ENCODE measurements at places on chromosomes 12 and 14. TPM values are rescaled to one million over a fixed set of nuclear protein-coding genes. Genes with fewer than 3 reads are reported as not detected.

The NDUFA12 gene
- 66.6 TPM for total RNA-seq

The TSPAN19 gene
- not detected for total RNA-seq

The RAD52 gene
- total RNA-seq: 10.1 TPM

The CLEC4E gene
- not detected for total RNA-seq

The NOPCHAP1 gene
- 4.4 TPM for total RNA-seq

The A2ML1 gene
- total RNA-seq: under 0.01 TPM

The ACOT4 gene
- 1.8 TPM for total RNA-seq

GRCh38 chr12:51262758-51263177 is 7.4 kb downstream of the SMAGP start:
- no peaks in the 10 kb centered on the region for H3K36me3 ChIP-seq
- peak; percentile 87 for DNase-seq
- H3K27ac ChIP-seq: peak overlapping the region; percentile 11
- no peak overlapping the region for H3K4me3 ChIP-seq

DNA sequence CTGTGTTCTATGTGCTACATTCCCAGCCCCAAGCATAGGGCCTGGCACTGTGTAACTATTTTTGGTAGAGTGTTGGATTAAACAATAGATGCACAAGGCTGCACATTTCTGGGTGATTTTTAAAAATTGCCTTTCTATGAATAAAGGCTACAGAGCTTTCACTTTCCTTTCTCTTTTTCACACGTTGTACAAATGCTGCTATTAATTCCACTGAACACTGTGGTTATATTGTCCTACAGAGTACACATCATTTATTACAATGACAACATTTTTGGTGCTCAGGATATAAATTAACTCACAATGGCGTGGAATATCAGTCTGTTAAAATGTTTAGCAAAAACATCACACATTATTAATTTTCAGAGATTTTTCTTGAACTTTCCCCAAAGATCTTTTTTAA is 3.6 kb upstream of the EML1 start:
- no peak for DNase-seq
- no peaks in the 10 kb centered on the region for H3K36me3 ChIP-seq
- H3K27me3 ChIP-seq: no peaks in the 10 kb centered on the region
- H3K27ac ChIP-seq: no peak overlapping the region
- H3K4me3 ChIP-seq: no peak overlapping the region

GRCh38 chr14:76146976-76147375 is 4.7 kb upstream of the GPATCH2L start:
- peaks cover 3% of the 10 kb centered on the region for H3K4me1 ChIP-seq
- no peaks in the 10 kb centered on the region for H3K36me3 ChIP-seq
- H3K27me3 ChIP-seq: peaks cover 14% of the 10 kb centered on the region
- H3K27ac ChIP-seq: no peak overlapping the region
- no peak overlapping the region for H3K4me3 ChIP-seq

DNA sequence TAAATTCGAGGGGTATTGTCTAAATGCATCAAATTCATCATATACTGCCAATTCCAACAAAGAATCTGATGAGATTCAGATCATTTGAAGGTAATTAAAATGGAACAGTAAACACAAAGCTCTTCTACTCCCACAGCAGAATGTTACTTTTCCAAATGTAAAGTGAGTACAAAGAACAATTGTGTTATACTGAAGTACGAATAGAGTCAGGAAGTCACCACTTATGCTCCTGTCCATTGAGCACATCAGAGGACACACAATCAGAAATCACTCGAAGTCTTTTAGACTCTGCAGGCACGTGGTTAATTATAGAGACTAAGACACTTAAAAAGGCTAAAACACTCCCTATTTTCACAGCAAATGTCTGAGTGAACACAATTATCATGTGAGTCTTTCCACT is 388.5 kb upstream of the MIS18BP1 start:
- no peak overlapping the region for H3K4me3 ChIP-seq
- no peak for DNase-seq
- H3K27ac ChIP-seq: no peak overlapping the region
- no peaks in the 10 kb centered on the region for H3K4me1 ChIP-seq
- H3K36me3 ChIP-seq: no peaks in the 10 kb centered on the region
- H3K27me3 ChIP-seq: no peaks in the 10 kb centered on the region

DNA sequence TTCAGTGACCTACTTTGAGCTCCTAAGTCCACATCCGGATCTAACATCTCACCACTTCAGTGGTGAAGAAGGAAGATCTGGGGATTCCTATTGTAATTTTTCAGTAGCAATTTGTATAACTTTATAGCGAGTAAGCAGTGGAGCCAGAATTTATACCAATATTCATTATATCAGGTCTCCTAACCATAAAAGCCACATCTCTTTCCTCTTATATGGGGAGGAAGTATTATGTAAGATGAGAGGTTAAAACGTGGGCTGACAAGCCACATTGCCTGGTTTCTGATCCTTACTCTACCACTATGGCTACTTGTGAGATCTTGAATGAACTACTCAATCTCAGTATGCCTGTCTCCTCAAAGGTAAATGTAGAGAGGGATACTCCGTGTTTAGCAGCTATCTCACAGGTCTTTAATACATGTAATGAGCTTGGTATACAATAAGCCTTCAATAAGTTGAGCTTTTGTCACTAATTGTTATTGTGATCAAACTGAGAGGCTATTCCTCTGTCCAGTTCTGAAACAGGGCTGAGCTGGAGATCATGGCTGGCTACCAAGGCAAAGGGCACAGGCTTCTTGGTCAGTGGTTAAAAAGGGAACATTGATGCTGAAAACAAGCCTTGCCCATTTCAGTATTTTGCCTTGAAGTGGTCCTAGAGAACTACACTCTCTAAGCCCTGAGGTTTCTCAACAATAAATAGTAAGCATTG is 3.3 kb upstream of the TMEM117 start:
- no peak overlapping the region for H3K27ac ChIP-seq
- no peaks in the 10 kb centered on the region for H3K27me3 ChIP-seq
- DNase-seq: peak; percentile 73
- no peak overlapping the region for H3K4me3 ChIP-seq

GRCh38 chr12:55188974-55189556 is 31.8 kb upstream of the OR10A7 start:
- H3K4me3 ChIP-seq: no peak overlapping the region
- no peaks in the 10 kb centered on the region for H3K36me3 ChIP-seq
- DNase-seq: peak; percentile 50
- no peak overlapping the region for H3K27ac ChIP-seq
- no peaks in the 10 kb centered on the region for H3K4me1 ChIP-seq

GRCh38 chr14:90760591-90761316 is 55.5 kb downstream of the TTC7B start:
- H3K4me3 ChIP-seq: no peak overlapping the region
- H3K27me3 ChIP-seq: no peaks in the 10 kb centered on the region
- no peak overlapping the region for H3K27ac ChIP-seq

GRCh38 chr12:123238961-123239360 is 5.7 kb downstream of the MTRFR start:
- DNase-seq: no peak
- H3K4me3 ChIP-seq: no peak overlapping the region
- H3K27me3 ChIP-seq: no peaks in the 10 kb centered on the region
- no peak overlapping the region for H3K27ac ChIP-seq

DNA sequence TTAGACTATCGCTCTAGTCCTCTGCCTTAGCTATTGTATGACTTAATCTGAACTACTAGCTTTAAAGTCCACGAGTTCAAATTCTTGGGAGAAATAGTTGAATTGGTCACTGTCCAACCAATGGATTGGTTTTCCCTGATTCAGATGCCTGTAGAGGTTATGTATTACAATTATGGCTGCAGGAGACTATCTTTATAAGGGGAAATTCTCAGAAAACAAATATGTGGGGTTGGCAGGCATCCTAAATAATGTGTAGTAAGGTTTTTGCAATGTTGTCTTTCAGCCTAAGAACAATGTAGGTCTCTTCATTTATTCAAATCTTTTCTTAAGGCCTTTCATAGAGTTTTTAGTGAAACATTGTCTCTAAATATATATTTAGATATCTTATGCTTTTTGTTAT is 26.9 kb downstream of the MYRFL start:
- no peaks in the 10 kb centered on the region for H3K36me3 ChIP-seq
- H3K4me1 ChIP-seq: no peaks in the 10 kb centered on the region
- no peak overlapping the region for H3K4me3 ChIP-seq
- H3K27ac ChIP-seq: no peak overlapping the region
- no peaks in the 10 kb centered on the region for H3K27me3 ChIP-seq
- DNase-seq: peak; percentile 66

DNA sequence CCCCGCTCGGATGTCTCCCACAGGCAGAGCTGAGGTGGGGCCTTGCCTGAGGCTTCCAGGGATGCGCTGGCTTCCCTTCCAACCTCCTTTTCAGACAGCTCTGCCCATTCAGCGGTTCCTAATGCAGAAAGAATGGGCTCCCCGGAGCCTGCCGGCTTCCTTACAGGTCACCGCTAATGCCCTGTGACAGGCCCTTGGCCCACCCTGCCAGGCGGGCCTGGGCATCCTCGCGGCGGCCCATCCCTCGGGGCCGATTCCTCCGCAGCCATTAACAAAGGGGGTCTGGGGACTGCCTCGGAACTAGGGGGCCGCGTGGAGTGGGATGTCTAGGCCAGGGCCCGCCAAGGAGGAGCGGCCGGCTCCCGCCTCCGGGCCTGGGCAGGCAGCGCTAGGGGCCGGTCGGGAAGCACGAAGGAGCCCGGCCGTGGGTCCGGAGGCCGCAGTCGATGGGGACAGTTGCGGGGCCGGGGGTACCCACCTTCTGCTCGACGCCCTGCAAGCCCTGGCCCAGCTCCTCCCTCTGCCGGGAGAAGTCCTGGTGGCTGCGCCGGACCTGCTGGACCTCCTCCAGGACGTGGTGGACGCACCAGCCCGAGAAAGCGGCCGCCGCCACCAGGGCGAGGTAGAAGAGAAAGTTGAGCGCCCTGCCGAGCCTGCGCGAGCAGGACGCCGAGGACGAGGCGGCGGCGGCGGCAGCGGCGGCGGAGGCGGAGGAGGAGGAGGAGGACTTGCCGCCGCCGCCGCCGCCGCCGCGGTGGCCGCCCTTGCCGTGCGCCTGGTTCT is 738 bp downstream of the CKAP4 start:
- H3K27ac ChIP-seq: peak overlapping the region; percentile 85
- no peaks in the 10 kb centered on the region for H3K27me3 ChIP-seq
- H3K36me3 ChIP-seq: peaks cover 28% of the 10 kb centered on the region
- H3K4me1 ChIP-seq: peaks cover 36% of the 10 kb centered on the region
- peak overlapping the region; percentile 91 for H3K4me3 ChIP-seq
- peak; percentile 94 for DNase-seq

GRCh38 chr12:117213295-117213808 is 23.1 kb upstream of the FBXO21 start:
- no peaks in the 10 kb centered on the region for H3K4me1 ChIP-seq
- H3K27me3 ChIP-seq: no peaks in the 10 kb centered on the region
- no peaks in the 10 kb centered on the region for H3K36me3 ChIP-seq
- no peak for DNase-seq
- H3K27ac ChIP-seq: no peak overlapping the region

DNA sequence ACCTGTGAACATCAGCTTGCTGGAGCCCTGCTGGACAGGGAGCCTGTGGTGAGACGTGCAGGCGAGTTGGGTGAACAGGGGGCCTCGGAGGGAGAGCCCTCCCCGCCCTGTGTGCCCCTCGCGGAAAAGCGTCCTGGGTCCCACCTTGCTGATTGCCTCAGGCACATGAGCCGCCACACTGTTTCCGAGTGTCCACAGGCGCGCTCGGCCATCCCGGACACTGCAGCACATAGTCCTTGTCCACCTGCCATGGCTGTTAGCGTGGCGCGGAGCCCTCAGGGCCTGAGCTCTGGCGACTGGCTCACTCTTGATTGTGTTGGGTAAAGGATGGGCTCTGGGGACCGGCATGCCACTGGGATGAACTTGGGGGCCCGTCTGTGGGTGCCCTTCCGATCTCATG is 40.0 kb downstream of the PACS2 start:
- H3K27ac ChIP-seq: no peak overlapping the region
- peaks cover 2% of the 10 kb centered on the region for H3K4me1 ChIP-seq
- DNase-seq: no peak
- H3K4me3 ChIP-seq: no peak overlapping the region
- no peaks in the 10 kb centered on the region for H3K36me3 ChIP-seq

DNA sequence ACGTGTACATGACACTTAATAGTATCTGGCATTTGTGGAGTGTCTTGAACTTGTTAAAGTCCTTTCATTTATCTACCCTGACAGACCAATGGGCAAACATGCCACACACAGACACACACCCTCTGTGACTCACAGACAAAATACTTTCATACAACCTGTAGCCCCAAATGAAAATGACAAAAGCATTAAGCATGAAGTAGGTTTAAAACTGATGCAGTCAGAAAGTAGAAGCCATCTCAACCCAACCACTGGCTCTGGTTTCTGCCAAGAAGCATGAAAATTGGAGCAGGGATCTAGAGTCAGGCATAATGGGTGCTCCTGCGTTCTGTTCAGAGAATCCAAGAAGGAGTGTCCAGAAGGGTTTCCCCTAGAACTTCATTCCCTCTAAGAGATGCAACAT is 23.1 kb upstream of the KRT77 start:
- peaks cover 22% of the 10 kb centered on the region for H3K27me3 ChIP-seq
- H3K4me1 ChIP-seq: no peaks in the 10 kb centered on the region
- no peak overlapping the region for H3K27ac ChIP-seq
- H3K36me3 ChIP-seq: no peaks in the 10 kb centered on the region
- DNase-seq: no peak

DNA sequence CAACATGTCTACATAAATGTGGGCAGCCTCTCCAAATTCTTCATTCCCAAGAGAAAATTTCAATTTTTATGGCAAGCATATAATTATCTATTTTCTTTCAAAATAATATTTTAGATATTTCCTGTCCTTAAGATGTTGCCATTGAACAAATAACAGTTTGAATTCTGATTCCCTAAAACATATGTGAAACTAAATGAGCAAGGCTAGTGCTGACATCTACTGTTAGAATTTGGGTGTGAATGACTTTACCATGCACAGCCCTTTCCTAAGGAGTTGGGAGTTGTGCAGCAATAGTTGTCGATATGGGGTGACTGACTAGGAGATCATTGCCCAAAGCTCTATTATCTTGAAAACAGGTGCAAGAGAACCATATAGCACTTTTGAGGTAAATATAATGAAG is 108.2 kb upstream of the SLC38A4 start:
- no peaks in the 10 kb centered on the region for H3K27me3 ChIP-seq
- peak; percentile 56 for DNase-seq
- H3K4me3 ChIP-seq: no peak overlapping the region
- no peaks in the 10 kb centered on the region for H3K36me3 ChIP-seq

GRCh38 chr12:79689477-79690141 is 1.2 kb downstream of the PAWR start:
- H3K4me1 ChIP-seq: peaks cover 48% of the 10 kb centered on the region
- H3K27ac ChIP-seq: peak overlapping the region; percentile 96
- DNase-seq: peak; percentile 86
- H3K4me3 ChIP-seq: peak overlapping the region; percentile 73

GRCh38 chr12:92442782-92443181 is 260.0 kb upstream of the PLEKHG7 start:
- no peak for DNase-seq
- no peak overlapping the region for H3K27ac ChIP-seq
- H3K27me3 ChIP-seq: no peaks in the 10 kb centered on the region
- H3K4me1 ChIP-seq: peaks cover 13% of the 10 kb centered on the region
- no peak overlapping the region for H3K4me3 ChIP-seq
- no peaks in the 10 kb centered on the region for H3K36me3 ChIP-seq

DNA sequence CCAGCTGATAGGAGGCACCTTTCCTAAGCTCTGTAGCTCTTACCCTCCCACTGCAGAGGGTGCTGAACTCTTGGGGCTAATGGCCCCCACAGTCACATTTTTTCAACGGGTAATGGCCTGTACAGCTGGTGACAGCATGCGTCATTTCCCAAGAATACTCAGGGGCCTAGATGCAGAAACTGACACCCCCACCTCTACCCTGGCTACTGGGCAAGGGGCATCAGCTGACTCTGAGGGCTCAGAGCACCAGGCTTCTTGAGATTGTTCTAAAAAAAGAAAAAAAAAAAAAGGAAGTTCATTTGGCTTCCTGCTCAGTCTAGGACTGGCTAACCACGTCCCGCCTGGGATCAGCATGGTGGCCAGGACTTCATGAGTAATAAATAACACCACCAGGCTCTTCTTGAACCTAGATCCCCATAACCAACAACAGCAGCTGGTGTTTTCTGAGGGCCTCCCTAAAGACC is 35.2 kb downstream of the ZFP36L1 start:
- peaks cover 13% of the 10 kb centered on the region for H3K4me1 ChIP-seq
- no peaks in the 10 kb centered on the region for H3K27me3 ChIP-seq
- H3K36me3 ChIP-seq: no peaks in the 10 kb centered on the region

All from osteoblast (primary cell).